Lung microvascular endothelial cell (primary cell): ENCODE measurements at places on chromosomes 7 and 10. TPM values are rescaled to one million over a fixed set of nuclear protein-coding genes. Genes with fewer than 3 reads are reported as not detected.
A peak's percentile ranks its signal among the peaks of the same experiment; 100 is the strongest.

- DNase-seq: no peak
Measured at GRCh38 chr10:114708717-114709335, 50.8 kb upstream of the ABLIM1 start.

Gene AKR1C3
- total RNA-seq: 108 and 111 TPM in 2 replicates

- DNase-seq: no peak
Measured at GRCh38 chr7:50479743-50480517, 29.8 kb upstream of the FIGNL1 start.

GRCh38 chr7:156475179-156475578 lies 165.4 kb upstream of the RNF32 start:
- DNase-seq: no peak

Gene PIP4K2A
- 24.8 and 32.3 TPM in 2 replicates for total RNA-seq

GRCh38 chr7:128759242-128759641 lies 16.4 kb downstream of the OPN1SW start:
- no peak for DNase-seq

- peak; percentile 88 for DNase-seq
Measured at GRCh38 chr7:66013938-66014337, 31.9 kb upstream of the GUSB start.

Gene DNAJC12
- 4.1 and 6.3 TPM in 2 replicates for total RNA-seq

Gene GIMAP6
- total RNA-seq: 159 and 175 TPM in 2 replicates

DNA sequence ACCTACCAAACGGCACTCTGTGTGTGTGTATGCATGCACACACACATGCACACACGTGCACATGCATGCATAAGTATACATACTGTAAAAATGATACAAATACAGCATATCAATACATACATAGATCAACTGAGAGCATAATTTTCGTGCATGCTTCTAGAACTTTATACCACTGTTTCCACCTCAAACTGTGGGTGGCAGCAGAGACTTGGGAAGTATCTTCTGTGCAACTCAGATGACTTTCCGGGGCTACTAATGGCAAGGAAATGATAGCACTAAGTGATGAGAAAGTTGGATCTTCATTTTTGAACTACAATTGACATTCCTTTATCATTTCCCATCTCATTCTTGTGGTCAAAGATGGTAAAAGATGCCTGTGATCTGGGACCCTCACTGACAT lies 570.7 kb downstream of the REEP3 start:
- DNase-seq: no peak

DNA sequence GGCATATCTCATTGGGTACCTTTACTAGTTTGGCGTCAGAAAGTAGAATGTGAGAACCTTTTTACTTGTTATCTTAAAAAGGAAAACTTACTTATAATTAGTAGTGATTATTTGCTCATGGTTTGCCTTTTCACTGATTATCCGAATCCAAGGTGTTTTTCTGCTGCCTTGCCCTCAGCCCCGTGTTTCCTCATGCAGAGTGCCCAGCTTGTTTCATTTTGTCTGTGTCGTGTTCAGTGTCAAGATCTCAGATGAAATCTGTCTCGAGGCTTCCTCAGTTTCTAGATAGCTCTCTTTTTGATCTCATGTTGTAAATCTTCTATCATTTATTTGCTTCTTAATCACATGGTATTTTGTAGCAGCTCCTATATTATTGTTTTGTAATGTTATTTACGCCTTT lies 30.1 kb downstream of the RPA3 start:
- no peak for DNase-seq

DNA sequence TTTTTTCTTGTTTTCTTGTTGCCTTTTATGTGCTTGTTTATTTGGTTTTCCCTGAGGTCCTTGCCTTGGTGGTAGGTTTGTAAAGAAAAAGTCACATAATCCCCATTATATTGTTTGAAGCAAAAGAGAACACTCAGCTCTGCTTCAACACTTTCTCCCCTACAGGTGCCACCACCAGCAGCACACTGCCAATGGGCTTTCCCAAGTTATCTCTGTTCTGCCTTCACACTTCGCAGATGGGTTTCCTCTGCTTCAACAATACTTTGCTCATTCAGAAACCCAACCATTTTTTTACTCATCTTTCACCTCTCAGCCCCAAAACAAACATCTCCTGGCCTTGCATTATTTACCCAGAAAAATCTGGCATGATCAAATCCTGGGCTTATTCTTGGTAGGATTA lies 375.1 kb upstream of the TEX47 start:
- no peak for DNase-seq

DNA sequence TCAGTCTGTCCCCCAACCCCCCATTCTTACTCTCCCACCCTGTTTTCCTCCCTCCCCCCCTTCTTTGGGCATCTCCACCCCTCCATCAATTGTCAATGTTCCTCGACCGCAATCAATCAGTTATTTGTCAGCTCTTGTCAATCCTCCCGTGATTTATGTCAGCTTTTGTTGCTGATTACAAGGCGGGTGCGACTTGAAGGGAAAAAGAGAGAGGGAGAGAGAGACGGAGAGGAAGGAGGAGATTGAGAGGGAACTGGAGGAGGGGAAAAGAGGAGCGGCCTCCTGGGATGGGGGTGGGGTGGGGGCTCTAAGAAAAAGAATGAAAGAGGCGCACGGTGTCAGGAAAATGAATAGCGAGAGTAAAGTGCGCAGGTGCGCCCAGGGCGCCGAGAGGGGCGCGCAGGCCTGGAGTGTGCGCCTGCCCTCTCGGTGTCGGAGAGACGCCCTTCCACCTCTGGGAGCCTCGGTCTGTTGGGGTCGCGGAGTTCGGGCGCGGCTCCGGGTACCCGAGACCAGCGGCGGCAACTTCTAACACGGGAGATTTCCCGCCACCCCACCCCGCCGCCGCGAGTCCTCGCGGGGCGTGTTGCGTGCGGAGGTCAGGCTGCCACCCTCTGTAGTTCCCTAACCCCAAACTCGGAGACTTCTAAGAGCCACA lies 1.1 kb upstream of the ZNF503 start:
- DNase-seq: no peak

GRCh38 chr10:122126763-122127659 lies 138.0 kb downstream of the TACC2 start:
- DNase-seq: peak; percentile 97

- no peak for DNase-seq
Measured at GRCh38 chr10:108911814-108912541, 1011.3 kb downstream of the XPNPEP1 start.

DNA sequence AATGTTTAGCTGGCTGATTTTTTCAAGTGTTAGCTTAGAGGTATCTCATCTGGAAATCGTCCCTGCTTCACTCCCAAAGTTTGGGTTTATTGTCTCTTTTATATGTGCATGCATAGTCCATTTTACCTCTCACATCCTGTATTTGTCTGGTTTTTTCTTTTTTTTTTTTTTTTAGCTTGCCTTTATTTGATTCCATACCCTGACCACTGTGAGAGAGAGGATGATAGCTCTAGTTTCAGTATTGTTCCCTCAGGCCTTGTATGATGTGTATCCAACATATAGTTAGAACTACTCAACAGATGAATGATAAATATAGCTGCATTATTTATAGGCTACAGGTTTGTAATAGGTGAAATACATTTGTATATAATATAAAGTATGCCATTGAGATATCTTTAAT lies 29.9 kb downstream of the PCGF5 start:
- peak; percentile 21 for DNase-seq

DNA sequence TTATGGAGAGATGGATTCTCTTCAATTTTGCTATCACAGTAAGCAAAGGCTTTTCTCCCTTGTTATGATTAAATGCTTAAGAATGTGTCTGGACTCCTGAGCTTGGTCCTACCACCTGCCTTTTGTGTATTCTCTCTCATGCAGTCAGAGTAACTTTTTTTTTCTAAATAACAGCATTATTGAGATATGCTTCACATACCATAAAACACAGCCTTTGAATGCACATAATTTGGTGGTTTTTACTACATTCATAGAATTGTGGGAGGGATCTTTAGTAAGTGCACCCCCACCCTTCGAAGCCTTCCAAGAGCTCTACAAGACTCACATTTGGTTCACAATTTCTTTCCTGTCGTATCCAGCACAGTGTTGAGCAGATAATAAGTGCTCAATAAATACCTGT lies 175.5 kb downstream of the ADAM12 start:
- DNase-seq: no peak

DNA sequence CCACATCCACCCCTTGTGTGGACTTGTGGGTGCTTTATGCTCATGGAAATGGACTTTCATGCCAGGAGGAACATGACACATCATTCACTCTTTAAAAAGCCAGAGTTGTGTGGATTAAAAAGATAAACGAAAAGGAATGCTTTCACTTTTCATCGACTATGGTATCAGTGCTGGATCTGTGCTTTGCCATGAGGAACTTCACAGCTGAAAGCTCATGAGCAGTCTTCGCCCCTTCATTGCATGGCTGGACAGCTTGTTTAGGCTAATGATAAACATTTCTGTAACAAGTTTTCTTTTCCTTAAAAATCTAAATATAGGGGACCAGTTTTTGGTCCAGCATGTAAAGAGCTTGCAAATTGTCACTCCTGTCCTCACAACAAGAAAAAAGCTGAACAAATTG lies 173.6 kb upstream of the NPS start:
- no peak for DNase-seq

GRCh38 chr7:142795339-142795863 lies 24.6 kb downstream of the PRSS2 start:
- DNase-seq: no peak

DNA sequence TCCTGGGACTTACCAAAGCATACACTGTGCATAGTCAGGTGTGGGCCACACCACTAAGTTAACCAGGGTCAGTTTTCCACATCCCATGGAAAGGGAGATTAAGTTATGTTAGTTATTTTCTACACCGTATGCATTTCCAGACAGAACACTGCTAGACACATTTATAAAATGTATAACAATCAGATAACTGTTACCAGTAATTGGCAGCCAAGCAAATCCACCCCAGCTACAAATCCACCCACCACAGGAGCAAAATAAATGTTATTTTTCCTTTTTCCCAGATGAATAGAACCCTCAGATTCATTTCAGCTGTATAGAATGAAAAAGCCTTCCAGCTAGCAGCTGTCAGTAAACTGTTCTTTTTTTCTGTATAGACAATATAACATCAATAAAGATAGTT lies 256.9 kb upstream of the FZD1 start:
- DNase-seq: no peak

GRCh38 chr7:98520356-98520951 lies 96.6 kb upstream of the NPTX2 start:
- no peak for DNase-seq

DNA sequence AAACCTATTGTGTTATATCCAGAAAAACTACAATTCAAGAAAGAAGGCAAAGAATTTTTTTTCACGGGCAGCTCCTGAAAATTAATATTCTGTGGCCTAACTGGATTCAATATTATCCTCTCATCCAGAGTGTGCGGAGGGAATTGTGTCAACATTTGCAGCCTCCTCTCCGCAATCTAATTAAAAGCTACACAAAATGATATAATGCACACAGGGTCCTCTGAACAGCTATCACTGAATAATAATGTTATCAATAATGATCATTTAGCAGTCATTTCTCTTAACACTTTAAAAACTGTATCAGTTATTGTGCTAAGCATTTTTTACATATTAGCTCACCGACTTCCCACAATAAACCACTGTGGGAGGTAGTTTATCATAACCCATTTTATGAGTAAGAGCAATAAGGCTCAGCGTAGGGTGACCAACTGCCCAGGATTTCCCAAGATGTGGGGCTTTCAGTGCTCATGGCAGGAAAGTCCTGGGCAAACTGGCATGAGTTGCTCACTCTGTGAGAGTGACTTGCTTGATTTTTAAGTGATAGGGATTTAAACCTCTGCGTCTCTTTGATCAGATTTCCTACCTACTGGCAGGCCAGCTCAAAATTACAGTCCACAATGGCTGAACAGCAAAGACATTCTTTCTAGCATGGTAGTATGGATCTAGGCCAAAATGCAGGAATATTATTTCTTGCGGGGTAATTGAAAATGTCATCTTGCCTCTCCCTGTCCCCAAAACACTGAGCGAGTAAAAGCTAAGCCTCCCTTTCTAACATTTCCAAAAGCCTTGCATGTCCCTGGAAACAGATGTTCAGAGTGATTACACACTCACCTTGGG lies 65.7 kb downstream of the AOAH start:
- DNase-seq: peak; percentile 14

GRCh38 chr7:114073701-114074100 lies 154.9 kb upstream of the PPP1R3A start:
- DNase-seq: no peak

GRCh38 chr7:83832009-83832408 lies 183.1 kb upstream of the SEMA3E start:
- no peak for DNase-seq

DNA sequence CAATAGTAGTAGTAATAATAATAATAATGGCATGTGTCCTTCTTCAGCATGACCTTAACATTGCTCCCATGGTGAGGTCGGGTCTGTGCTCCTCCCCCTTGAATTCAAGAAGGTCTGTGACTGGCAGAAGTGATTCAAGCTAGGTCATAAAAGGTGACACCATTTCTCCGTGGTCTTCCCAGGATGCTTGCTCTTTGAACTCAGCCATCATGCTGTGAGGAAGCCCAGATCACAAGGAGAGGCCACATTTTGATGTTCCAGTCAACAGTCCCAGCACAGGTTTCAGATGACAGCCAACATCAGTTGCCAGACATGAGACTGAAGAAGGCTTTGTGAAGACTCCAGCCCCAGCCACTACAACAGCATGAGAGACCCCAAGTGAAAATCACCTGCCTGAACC lies 83.9 kb downstream of the SEPTIN14 start:
- no peak for DNase-seq

GRCh38 chr10:2011106-2011716 lies 273.9 kb upstream of the ADARB2 start:
- no peak for DNase-seq

DNA sequence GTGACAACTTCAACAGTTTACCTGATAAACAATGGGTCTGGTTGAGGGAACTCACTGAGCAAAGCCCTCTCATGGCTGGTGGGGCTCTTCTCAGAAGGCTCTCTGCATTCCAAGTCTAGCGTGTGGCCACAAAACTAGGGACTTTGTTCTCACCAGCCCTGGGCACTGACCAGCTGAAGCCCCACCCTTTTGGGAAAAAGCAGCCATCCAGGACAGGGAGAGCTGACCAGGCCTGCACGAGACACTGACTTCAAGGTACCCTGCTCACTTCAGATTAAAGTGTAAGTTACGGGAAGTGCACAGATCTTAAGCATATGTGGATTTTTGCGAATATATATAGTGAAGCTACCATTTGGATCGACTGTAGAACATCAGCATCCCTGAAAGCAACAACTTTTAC lies 67.4 kb upstream of the LRRC4 start:
- DNase-seq: no peak

DNA sequence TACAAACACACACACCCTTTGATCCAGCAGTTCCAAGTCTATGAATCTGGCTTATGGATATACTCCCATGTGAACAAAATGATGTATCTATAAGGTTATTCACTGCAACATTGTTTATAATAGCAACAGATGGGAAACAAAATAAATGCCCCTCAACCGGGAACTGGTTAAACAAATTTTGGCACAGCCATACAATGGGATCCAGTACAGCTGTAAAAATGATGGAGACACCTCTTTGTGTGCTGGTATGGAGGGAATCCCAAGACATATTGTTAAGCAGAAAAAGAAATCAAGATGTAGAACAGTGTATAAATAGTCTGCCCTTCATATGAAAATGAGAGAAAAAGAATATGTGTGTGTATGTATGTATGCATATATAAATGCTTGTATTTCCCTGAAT lies 155.5 kb downstream of the SNX10 start:
- DNase-seq: no peak
